ENCODE measurements at places on chromosomes 2 and 18.

DNA sequence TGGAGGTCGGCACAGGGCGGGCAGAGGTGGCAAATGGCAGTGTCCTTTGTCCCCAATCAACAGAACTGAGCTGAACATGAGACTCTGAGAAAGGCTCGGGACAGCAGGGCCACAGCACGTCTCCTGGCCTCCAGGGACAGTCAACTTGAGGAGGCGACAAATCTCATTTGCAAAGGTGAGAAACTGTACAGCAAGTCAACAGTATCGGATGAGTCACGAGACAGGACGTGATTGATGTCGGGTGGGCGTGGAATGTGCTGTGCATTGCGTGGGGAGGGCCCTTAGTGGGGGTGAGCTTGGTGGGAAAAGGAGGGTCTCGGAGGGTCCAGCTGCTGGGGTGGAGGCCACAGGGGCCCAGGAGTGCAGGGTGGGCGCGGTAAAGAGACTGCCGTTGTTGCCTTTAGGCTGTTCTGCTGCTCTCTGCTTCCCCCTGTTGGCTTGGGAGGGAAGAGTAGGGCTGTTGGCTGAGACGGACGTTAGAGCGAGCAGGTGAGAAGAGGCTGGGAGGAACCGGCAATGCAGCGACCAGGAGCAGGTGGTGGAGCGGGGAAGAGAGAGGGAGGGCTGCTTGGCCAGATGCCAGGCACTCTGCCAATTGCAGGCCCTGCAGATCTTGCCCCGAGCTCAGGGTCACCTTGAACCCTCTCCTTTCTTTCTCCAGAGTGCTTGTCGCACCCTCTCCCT, 164.3 kb downstream of the BCL2 start:
- peak; percentile 39 for DNase-seq

- no peak for DNase-seq
These were observed 467.7 kb upstream of the RGPD4 start for GRCh38 chr2:107359021-107359420.

DNA sequence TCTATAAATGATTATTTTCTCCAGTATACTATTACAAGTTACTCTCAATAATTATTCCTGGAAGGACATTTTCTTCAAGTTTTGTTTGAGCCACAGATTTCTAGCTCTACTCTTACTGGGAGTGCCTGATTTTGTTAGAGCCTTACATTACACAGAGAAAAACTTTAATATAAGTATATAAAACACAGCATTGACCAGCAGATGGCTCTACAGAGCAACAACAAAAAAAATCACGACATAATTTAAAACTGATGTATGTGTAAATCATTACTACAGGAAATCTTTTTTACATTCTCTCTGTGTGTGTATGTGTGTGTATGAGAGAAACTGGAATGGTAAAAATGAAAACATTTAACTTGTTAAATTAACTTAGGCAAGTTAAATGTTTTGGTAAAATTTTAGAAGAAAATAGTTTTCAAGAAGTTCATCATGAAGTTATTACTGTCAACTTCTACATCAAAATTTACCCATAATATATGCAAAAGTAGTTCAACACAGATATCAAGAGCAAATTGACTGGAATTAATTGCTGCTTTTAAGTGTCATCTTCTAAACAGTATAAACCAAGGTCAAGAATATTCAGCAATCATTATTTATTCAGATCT, 103.3 kb downstream of the MDH1 start:
- DNase-seq: peak; percentile 7

DNA sequence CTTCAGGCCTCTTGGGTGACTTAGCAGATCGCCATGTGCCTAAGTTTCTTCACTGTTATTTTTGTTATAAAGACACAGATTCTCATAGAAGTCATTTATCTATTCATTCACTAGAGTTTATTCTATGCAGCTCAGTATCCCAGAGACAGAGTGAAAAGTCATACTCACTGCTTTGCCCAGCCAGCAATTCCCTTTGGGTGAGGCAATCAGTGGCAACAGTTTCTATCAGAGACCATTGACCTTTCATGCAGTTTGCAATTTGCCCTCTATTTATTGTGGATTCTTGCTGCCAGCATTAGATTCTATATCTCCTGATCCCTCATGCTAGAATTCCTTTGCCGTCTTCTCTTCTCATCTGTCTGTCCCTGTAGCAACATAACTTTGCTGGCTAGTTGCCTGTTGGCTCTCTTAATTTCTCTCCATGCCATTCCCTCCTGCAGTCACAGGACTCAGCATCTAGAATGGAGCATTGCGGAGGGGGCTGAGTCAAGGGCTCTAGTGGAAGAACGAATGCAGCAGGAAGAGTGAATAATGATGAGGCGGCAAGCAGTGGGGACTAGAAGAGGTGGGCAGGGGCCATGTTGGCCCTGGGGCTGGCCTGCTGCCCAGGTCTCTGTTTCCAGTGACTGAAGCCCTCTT, 12.2 kb downstream of the SLC9A4 start:
- no peak for DNase-seq

- DNase-seq: no peak
These were observed 33.5 kb downstream of the CIB4 start for GRCh38 chr2:26607698-26608097.

- DNase-seq: no peak
These were observed 791.7 kb downstream of the METTL4 start for GRCh38 chr18:1779587-1779986.

DNA sequence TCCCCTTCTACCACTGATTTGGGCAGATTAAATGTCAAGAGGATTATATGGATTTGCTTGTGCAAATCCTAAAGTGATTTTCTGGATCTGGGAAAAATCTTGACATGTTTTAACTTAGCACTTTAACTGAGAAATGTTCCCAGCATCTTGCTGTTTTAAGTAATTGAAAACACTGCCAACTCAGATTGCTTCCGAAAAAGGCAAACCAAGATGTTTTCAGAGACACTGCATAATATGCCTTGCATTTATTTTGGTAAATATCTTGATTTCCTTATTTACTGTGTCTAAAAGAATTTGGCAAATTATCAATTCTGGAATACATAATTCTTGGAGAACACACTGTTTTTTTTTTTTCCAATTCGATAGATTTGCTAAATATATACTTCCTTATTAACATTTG, 385.0 kb upstream of the FAM98A start:
- DNase-seq: no peak

DNA sequence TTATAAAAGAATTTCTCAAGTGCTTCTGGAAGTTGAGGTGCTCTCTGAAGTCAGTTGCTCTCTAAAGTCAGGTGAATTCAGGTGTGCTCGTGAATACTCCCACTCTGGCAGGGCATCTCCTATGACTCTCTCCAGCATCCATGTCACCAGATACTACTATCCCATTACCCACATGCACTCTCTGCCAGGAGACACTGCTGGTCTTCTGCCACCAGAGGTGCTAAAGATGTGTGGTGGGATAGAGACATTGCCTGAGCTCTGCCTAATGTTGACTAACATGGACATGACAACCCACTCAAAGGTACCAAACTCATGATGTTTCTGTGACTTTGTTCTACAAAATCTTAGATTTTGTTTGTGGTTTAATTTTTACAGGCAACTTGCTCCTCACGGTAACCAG, 106.4 kb upstream of the HNRNPA3 start:
- DNase-seq: no peak

- no peak for DNase-seq
These were observed 79.6 kb downstream of the MIB1 start for GRCh38 chr18:21820033-21820810.

GRCh38 chr2:7094231-7094741, 177.1 kb downstream of the RNF144A start:
- no peak for DNase-seq

DNA sequence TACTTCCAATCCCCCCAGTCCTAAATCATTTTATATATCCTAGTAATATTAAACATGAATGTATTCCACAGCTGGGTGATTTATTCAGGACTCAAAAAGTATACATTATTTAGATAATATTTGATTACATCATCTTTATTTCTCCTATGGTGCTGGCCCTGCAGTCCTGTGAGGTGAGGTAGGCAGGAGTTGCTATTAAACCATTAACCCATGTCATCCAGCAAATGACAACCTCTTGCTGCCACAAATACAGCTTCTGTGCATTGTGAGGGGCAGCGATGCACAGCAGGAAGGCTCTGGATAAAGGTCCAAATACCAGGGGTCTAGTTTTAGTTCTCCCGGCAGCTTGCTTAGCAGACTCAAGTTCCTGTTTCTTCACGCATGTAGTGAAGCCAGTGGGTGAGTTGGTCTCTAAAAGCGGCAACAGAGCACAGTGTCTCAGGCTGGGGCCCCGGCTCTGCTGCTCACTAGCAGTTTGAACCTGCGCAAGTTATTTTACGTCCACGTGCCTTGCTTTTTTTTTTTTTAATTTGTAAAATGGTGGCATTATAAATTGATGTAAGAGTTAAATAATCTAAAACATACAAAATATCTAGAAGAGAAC, 36.1 kb downstream of the INSIG2 start:
- DNase-seq: no peak

DNA sequence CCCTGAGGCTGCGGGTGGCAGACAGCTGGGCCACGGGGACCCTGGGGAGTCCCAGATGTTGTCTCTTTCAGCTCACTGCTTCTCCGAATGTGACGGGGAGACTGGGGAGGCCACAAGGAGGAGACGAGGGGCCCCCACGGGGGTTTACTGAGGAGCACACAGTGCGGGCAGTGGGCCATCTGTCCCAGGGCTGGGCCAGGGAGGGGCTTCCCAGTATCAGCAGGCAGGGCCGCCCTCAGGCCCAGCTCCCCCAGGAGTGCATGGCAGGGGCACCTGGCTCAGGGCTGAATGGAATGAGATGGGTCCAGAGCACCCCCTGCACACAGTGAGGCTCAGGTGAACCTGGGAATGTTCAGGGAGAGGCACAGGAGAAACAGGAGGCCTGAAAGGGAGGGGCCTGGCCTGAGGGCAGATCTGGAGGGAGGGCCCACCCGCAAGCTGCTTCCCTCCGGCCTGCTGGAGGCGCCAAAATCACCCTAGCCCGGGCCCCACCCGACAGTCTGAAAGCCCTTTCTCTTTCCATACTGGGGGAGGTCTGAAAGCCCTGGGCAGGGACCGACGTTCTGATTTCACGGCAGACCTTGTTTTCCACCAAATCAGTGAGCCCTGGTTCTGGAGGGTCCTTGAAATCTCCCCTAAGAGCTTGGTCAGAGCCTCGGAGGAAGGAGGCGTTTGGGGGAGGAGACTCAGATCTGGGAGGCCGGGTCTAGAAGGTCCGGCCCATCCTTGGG, 35.5 kb upstream of the PTMA start:
- DNase-seq: no peak

DNA sequence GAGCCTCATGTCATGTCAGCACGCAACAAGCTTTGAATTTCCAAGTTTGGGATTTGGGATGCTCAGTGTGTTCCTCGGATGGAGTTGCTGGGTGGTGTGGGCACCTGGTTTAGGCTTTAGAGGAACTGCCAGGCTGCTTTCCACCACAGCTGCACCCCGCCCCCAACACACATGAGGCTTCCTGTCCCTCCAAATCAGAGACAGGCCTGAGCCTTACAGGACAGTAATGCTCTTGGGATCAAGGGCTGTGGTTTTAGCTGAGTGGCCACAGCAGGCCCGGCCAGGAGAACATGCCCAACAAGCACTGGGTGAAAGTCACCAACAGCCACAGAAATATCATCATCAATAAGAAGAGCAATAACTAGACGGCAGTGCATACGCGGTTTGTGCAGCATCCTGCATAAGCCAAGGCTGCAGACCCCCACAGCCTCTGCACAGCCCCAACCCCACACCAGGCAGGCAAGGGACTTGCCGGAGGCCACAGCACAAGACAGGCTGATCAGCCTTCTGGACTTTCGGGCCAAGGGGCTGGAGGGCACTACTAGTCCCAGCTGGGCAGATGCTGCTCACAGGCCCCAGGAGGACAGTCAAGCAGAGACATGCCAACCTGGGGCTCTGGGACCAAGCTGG, 29.7 kb upstream of the GPC1 start:
- no peak for DNase-seq

DNA sequence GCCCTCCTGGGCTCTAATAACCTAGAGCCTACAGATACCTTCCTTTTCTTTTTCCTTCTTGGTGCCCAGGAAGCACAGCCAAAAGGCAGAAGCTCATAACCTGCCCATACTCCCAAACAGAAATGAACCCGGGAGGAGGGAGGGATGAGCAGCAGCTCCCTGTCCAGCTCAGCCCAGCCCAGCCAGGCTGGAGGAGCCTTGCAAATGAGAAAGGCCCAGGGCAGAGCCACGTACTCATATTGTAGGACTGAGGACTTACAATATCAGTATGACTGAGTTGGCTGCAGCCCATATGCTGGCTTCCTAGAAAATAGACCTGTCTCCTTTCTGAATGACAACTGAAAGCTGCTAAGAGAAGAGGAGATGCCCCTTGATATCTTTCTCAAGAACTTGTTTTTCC, 21.7 kb downstream of the PKDCC start:
- DNase-seq: no peak

DNA sequence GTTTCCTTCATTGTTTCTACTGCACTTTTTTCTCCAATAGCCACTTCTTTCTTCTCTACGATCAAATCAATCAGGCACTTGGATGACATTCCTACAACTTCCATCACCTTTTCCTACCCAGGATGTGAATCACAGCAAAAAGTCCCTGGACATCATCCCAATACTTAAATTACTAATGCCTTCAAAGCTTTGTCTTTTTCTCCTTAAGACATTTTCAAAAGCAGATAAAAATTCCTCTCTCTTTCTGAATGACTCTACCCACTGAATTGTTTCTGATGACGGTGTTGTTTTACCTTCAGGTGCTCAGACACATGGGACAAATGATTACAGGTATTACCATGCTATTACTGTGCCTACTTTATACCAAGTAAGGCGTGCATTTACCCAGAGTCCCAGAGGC, 500.9 kb downstream of the FBXO15 start:
- no peak for DNase-seq

DNA sequence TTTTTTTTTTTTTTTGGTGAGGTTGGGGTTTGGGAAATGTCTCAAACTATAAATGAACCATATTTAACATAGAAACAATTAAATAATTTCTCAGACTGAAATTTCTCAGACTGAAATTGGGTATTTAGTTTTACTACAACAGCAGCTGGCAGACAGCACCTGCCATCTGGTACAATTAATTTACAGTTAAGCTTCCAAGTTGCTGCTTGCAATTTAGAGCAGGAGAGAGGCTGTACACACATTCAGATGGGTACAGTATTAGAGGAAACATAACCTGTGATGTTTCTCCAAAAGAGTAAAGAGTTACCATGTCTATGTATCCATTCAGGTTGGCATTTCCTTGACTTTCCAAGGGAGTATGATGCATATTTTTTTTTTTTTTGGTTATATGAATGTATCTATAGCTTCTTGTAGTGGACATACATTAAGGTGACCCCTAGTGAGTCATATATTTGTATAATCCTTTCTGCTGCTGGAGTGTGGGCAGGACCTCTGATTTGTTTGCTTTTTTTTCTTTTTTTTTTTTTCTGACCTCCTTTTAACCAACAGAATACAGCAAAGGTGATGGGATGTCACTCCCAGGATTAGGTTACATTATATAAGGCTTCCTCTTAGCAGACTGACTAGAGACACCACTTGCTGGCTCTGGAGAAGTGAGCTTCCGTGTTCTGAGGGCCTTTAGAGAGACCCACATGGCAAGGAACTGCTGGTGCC, 201.7 kb downstream of the PTH2R start:
- DNase-seq: no peak

GRCh38 chr18:55422456-55423180, 165.4 kb downstream of the TCF4 start:
- no peak for DNase-seq

GRCh38 chr18:26407736-26408601, 140.4 kb downstream of the KCTD1 start:
- no peak for DNase-seq
